ENCODE measurements at places on chromosomes 6 and 20. TPM values are rescaled to one million over a fixed set of nuclear protein-coding genes. Genes with fewer than 3 reads are reported as not detected.

Gene GPLD1
- total RNA-seq = 0.40 TPM

Gene PNPLA1
- not detected for total RNA-seq

Gene C2
- 103 TPM for total RNA-seq

Gene SF3B5
- 130 TPM for total RNA-seq

DNA sequence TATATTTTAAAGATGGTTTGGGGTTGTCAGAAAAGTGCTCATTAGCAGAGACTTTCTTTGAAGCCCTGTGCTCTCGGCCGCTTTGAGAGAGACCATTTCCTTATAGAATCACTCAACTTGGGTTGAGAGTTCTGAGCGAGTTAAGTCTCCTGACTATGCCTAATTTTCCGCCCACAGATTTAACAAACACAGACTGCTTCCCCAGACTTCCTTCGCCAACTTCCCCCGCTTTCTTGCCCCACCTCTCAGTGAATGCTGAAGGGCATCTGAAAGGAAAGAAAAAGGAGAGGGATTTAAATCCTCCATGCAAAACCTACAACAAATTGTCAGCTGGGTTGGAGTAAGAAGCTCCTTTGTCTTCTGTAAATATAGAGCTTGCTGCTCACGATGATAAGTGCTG is 224.0 kb downstream of the EYA2 start:
- no peak for DNase-seq

DNA sequence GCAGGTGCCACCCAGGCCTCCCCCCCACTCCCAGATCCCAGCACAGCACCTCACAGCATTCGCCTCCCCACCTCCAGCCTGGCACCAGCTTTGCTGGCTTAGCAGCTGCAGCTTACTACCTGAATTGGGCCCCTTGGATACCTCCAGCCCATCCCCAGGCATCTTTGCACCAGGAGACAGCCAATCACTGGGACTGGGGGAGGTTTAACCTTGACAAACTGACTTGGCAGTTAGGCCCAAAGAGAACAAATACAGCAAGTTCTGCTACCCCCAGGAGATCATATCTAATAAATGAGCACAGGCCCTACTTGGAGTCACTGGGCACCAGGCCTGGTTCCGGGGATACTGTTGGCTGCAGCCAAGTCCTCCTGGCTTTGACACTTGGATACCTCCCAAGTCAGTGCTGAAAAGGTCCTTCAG is 8.8 kb downstream of the PDRG1 start:
- peak; percentile 42 for DNase-seq

DNA sequence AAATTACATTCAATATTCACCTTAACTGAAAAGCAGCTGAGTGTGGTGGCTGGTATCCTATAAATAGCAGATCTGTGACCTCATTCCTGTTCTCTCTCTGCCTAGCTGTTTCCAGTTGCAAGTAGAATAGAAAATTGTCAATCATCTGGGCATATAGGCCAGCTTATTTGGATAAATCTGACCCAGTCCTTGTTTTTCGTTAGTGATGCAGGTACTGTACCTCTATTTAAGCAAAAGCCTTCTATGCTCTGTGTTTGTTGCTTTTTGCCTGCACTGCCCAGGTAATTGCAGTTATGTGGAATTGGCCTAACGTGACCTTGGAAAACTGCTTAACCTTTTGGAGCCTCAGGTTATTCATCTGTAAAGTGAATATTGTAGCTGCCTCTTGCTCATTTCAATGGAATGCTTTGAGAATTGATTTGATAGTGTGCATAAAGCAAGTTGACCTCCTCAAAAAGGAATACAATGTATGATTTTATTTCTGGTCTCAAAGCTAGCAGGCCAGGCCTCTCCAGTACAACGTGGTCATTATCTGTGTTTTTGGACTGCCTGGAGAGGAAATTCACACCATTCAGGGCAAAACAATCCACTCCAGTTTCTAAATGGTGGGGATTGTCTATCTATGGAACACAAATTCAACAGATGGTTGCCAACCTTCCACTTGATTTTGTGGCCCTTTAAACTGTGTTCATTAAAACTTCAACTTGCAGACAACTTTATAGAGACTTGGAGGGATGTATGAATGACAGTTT is 508.7 kb upstream of the CITED2 start:
- DNase-seq = no peak

- no peak for DNase-seq
Observed at GRCh38 chr20:50919567-50919966, 11.7 kb downstream of the ADNP start.

GRCh38 chr6:1667012-1667804 is 57.5 kb downstream of the FOXC1 start:
- DNase-seq = no peak

GRCh38 chr6:21459641-21460040 is 133.9 kb upstream of the SOX4 start:
- no peak for DNase-seq

- no peak for DNase-seq
Observed at GRCh38 chr6:3929281-3929798, 80.2 kb downstream of the FAM50B start.

- no peak for DNase-seq
Observed at GRCh38 chr20:40551125-40551530, 137.9 kb downstream of the MAFB start.

GRCh38 chr20:51365670-51366069 is 176.8 kb downstream of the NFATC2 start:
- no peak for DNase-seq

GRCh38 chr6:105459049-105459448 is 56.2 kb upstream of the PREP start:
- no peak for DNase-seq
